ENCODE measurements at places on chromosomes 2 and 18.

DNA sequence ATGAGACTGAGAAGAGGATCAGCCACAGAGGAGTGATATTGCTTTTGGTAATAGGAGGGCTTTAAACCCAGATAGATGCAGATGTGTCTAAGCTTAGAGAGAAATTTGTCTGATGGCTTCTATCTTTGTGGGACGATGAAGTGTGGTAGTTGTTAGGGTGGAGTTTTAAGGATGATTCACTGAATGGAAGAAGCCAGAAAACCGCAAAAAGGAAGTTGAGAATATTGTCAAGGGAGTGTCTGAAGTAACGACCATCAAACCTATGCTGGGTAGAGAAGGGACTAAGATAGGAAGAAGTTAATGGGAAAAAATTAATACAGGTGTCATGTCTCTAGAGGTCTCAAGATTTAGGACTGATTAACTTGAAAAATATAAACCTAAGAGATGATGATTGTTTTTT, 195.6 kb upstream of the MC4R start:
- DNase-seq = no peak

DNA sequence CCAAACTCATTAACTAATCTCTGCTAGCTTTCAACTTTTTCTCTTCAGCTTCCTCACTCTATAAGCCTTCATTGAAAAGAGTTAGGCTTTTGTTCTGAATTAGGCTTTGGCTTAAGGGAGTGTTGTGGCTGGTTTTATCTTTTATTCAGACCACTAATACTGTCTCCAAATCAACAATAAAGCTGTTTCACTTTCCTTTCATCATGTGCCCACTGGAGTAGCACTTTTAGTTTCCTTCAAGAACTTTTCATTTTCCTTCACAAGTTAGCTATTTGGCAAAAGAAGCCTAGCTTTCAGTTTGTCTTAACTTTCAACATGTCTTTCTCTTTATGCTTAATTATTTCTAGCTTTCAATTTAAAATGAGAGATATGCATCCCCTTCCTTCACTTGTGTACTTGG, 271.7 kb upstream of the FSIP2 start:
- DNase-seq = no peak

- DNase-seq = no peak
These were observed 11.6 kb upstream of the B4GALT6 start for GRCh38 chr18:31695989-31696388.

DNA sequence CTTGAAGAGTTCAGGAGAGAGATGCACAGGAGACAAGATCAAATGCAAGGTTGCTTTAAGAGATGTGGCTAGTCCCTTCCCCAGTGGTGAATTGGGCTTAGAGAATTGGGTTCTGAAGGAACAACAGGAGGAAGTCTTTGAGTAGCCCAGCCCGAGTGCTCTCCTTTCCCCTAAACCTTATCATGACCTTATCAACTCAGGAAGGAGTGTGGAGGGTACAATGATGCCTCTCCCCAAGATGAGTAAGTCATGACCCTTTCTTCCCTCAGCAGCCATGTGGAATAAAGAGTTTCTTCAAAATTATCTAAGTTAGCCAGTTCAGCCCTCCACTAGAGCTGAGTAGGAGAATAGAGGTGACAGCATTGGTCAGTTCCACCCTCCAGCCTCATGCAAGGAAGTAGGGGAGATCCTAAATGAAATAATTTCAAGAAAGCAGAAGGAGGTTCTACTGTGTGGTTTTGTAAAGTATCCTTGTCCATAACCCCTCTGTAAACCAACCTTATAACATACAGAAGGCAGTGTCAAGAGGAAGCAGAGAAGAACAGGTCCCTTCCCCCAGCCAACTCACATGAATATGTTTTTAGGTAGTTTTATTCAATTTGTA, 88.4 kb downstream of the ARHGAP15 start:
- DNase-seq = no peak

- no peak for DNase-seq
These were observed 4.7 kb upstream of the IL1R2 start for GRCh38 chr2:101986804-101987740.

All from NCI-H446 treated with DMSO at 0.1 percent for 48 hours (cell line).